ENCODE measurements at places on chromosomes 13 and 19. TPM values are rescaled to one million over a fixed set of nuclear protein-coding genes. Genes with fewer than 3 reads are reported as not detected.

GRCh38 chr13:100542826-100543156 is 45.8 kb downstream of the GGACT start:
- DNase-seq, result peak; percentile 90

- DNase-seq, result no peak
These were observed 109.9 kb downstream of the RBM26 start for GRCh38 chr13:79295906-79296706.

- no peak for DNase-seq
These were observed 405.8 kb downstream of the FGF9 start for GRCh38 chr13:22076658-22077057.

GRCh38 chr19:31285744-31286143 is 63.5 kb downstream of the TSHZ3 start:
- DNase-seq, result no peak

GRCh38 chr13:113631341-113632095 is 26.5 kb downstream of the ATP4B start:
- no peak for DNase-seq

DNA sequence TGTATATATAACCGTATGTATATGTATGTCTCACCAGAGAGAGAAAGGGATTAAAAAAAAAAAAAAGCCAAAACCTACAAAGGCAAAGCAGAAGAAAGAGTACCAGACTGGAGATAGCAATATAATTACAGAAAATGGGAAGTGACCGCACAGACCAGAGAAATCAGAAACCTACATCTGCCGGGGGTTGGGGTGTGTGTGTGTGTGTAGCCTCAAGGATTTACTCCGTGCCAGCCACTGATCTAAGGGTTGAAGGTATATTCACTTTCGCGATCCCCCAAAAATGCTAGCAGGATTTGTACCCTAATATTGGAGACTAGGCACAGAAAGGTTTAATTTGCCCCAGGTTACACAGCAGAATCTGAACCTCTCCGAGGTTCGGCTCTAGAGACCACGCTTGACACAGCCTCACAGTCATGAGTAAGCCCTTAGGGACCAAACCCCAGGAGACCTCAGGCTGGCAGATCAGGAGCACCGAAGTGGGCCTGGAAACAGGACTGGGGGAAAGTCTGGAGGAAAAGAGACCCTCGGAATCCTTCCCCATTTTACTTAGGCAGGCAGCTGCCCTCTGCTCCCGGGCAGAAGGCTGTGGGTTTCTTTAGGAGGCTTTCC is 14.8 kb downstream of the ARL11 start:
- DNase-seq, result no peak

- DNase-seq, result peak; percentile 73
These were observed 1.8 kb downstream of the FXYD7 start for GRCh38 chr19:35144600-35145436.

GRCh38 chr13:60032851-60033250 is 130.9 kb downstream of the DIAPH3 start:
- no peak for DNase-seq

DNA sequence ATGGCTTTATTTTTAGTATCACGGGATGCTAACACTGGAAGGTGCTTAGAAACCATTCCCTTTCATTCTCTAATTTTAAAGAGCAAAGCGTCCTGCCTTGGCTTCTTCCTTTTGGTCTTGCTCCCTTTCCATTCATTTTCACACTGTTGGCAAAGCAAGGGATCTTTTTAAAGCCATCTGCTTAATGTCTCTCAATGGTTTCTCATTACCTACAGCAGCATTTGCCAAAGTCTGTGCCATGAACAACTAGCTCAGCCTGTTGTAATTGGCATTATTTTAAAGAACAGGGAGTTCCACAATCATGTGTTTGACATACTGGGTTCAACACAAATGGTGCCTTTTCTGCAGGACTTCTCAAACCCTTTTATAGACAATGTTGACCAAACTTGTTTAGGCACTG is 444.3 kb downstream of the GPC6 start:
- DNase-seq, result no peak

DNA sequence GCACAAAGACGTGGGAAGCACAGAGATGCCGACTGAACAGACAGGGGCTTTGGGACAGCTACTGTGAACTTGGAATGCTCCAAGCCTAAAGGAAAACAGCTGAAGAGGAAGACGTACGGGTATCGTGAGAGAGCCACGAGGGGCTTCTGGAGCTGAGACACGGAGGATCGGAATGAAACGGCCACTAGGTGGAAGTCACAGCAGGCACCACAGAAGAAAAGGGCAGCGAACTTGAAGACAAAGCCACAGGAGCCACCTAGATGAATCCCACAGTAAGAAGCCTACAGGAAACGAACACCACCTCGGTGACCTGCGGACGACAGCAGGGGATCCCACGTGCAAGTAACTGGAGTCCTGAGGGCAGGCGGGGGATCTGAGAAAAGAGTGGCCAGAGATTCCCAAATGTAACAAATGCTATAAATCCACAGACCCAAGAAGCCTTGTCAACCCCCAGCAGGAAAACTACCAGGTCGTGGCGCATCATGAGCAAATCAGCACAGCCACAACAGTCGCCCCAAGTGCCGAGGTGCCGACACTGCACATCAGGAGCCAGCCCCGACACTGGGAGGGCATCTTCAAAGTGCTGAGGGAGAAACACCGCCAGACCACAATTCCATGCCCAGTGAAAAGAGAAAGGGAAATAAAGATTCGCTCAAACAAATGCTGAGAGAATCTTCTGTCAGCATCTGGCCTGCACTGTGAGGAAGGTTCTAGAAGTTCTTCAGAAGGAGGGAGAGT is 39.3 kb upstream of the ISYNA1 start:
- DNase-seq, result peak; percentile 57

- DNase-seq, result no peak
These were observed 103.1 kb downstream of the SACS start for GRCh38 chr13:23330356-23330755.

DPRX gene
- not detected for total RNA-seq

ZNF415 gene
- total RNA-seq, result 7.6 TPM

NUFIP1 gene
- total RNA-seq, result 3.3 TPM

CLDND2 gene
- not detected for total RNA-seq

KCNN4 gene
- 6.5 TPM for total RNA-seq
